ENCODE measurements at places on chromosomes 16 and 17.

GRCh38 chr17:42002792-42003301 lies 14.4 kb downstream of the DNAJC7 start:
- DNase-seq: no peak

- peak; percentile 32 for DNase-seq
These were observed 612.1 kb downstream of the MAF start for GRCh38 chr16:78988361-78988969.

- peak; percentile 61 for DNase-seq
These were observed 113.1 kb downstream of the SNX29 start for GRCh38 chr16:12089492-12090150.

DNA sequence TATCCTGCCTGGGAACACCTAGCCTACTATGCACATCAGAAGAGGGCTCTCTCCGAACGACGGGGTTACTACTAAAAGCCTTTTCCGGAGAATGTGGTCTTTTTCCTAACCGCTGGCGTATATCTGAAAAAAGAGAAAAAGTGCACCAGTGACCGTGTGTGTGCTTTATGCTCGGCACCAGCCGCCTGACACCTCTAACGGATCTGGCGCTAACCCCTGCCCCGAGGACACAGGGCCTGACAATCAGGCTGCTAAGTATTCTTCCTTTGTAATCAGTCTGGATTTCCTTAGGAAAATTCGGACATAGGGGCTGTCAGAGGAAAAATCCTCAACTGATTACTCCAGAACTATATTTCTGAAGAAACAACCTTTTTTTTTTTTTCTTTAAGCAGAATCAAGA lies 13.4 kb upstream of the ITGAE start:
- DNase-seq: no peak

- DNase-seq: peak; percentile 94
These were observed 13.7 kb downstream of the ALOX12B start for GRCh38 chr17:8073627-8074484.
